Lower lobe of right lung (tissue), 2 donors: ENCODE measurements at places on chromosomes 12 and 14.

GRCh38 chr14:102278631-102278935 is 26.4 kb downstream of the MOK start:
- no peak for DNase-seq

GRCh38 chr12:98471085-98471484 is 44.3 kb upstream of the TMPO start:
- DNase-seq, result no peak

- DNase-seq, result no peak
Measured at GRCh38 chr12:42382013-42382696, 56.2 kb downstream of the PPHLN1 start.

DNA sequence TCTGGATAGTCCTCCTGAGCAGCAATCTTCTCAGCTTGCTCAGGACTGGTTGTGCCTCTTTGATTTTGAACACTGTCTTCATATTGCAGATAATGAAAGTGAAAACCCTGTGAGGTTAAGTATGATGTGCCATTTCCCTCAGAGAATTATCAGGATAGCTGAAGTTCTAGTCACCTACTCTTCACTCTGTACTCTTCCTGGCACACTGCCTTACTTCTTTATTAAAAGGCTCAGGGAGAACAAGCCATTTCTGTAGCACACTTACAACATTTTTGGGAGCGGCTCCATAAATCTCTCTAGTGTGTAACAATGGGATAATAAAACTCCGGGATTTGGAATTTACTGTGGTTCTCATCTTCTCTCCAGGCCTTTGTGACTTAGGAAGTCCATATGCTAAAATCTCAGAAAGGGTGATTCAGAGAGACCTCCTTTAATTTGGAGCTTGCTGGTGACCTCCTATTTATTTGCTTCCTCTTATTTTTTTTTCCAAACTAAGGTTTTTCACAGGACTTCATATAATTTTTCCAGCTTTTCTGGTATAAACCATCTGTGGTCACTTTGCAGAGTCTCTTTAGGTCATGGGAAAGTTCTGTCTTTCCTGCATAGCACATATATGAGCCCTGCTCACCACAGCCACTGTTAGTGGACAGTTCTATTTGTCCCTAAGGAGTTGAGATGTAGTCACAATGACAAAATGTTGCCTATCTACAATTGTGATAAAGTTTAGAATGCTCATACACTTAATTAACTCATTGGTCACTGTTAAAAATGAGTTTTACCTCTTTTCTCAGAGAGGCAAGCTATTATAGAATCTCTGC is 53.5 kb upstream of the LDHB start:
- no peak for DNase-seq

DNA sequence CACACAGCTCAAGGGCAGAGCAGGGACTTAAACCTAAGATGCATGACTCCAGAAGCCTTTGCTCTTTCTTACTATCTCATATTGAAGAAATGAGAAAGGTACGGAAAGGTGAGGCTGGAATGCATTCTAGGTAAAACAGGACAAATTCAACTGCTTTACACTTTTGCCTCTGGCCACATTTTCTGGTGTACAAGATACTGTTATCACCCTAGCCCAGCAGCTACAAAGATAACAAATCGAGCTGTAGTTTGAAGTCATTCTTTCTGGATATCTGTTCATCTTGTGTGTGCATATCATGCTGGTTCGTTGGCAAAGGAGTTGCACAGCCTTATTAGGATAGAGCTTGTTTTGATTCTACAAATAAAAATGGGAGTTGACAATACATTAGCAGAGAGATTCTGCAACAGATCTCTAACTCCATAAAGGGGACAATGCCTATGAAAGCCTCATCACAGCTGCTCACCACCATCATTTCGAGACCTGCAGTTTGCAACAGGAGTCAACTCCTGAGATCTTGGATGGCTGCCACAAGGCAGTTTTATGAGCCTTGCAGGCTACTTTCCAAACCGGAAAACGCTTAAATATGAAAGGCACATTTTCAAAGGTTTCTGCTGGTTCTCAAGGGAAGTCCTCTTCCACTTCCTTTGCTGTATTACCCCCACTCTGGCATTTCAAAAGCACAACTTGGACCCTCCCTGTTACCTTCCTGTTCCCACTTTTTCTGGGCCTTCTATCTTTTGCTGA is 64.9 kb downstream of the STXBP6 start:
- DNase-seq, result no peak

DNA sequence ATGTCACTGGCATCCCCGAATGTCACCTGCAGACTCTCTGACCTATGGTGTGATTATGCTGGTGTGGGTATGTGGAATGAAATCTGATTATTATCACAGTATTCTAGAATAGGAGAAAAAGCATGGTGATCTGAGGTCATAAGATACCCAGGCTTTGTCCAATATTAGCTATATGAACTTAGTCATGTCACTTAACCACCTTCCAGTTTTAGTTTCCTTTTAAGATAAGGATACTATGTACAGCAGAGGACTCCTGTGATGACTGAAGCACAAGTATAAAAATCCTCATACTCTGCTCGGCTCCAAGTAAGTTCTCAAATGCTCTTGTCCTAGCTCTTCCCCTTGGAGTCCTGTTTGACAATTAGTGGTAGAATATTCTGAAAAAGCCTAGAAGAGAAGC is 2.8 kb downstream of the GNS start:
- no peak for DNase-seq

- no peak for DNase-seq
Measured at GRCh38 chr14:78752518-78753188, 582.5 kb downstream of the NRXN3 start.

- DNase-seq, result no peak
Measured at GRCh38 chr12:117404203-117404853, 42.9 kb upstream of the NOS1 start.

DNA sequence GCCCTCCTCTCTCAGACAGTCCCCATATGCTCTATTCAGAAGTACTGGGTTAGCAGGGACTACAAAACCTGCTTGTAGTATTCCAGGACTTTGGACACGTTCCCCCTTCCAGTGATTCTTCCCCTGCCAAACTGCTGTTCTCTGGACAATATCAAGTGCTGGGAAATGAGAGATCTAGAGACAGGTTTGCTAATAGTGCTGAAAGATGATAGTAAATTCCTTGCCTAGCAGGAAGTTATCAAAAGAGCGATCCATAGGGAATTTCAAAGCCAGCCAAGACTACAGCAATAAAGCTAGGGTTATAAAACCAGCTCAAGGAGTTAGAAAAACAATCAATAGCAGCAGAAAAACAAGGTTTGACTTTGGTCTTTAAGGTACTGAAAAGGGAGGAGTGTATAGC is 15.2 kb downstream of the SLC7A8 start:
- DNase-seq, result no peak

DNA sequence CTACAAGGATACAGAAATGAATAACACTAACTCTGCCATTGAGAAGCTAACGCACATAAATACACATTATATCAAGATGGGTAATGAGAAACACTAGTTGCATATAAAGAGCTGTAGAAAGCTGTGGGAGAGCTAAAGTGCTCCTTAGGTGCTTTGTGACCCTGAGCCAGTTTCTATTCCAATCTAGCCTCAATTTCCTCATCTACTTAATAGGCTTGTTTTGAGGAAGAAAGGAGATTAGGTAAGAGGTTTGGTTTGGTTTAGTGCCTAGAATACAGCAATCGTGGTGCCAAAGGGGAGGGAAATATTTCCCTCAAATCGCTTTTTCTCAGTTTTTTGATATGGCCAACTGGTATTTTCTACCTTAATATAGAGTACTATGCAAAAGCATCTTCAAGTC is 994 bp downstream of the SRP54 start:
- no peak for DNase-seq

DNA sequence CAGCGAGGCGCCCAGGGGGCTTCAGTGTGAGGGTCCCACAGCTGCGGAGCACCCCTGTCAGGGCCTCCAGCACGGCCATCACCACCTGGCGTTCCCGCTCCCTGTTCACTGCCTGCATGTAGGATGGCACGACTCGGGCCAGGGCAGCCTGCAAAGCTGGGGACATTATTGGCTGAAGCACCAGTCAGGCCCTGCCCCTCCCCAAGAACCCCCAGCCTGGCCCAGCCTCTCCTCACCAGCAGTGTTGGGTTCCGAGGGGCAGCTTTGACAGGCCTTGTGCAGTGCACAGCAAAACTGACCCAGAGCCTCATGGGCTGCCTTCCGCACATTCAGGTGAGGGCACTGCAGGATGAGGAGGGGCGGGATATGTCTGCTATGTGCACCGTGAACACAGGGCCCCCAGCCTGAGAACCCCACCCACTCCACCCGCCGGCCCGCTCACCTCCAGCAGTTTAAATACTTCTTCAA is 5.6 kb downstream of the IPO4 start:
- DNase-seq, result no peak

- no peak for DNase-seq
Measured at GRCh38 chr14:65548878-65549277, 136.3 kb downstream of the FUT8 start.

DNA sequence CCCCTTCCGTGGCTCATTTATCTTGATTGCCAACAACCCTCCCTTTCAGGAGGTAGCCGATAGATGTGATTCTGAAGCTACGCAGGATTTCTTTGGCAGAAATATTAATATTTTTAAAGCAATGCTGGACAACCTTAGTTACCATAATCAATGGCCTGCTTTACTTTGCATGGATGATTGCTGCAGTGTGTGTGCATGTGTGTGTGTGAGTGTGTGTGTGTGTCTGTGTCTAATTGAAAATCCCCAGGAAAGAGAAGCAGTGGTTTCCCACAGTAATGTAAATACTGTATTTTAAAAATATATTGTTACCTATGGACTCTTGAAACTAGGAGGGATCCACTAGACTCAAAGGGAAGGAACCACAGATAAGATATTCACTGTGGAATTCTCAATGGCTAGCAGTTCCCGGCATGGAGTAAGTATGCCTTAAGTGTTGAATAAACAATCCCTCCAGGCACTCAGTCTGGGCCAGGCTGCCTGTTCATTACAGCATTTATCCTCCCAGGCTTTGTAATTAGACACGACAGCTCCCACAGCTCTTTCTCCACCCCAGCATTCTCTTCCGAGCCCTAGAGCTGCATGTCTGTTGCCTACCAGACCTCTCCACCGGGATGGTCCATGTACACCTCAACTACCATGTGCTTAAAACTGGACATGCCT is 22.5 kb upstream of the C14orf132 start:
- no peak for DNase-seq

GRCh38 chr14:75315144-75315543 is 36.5 kb downstream of the FOS start:
- DNase-seq, result no peak

DNA sequence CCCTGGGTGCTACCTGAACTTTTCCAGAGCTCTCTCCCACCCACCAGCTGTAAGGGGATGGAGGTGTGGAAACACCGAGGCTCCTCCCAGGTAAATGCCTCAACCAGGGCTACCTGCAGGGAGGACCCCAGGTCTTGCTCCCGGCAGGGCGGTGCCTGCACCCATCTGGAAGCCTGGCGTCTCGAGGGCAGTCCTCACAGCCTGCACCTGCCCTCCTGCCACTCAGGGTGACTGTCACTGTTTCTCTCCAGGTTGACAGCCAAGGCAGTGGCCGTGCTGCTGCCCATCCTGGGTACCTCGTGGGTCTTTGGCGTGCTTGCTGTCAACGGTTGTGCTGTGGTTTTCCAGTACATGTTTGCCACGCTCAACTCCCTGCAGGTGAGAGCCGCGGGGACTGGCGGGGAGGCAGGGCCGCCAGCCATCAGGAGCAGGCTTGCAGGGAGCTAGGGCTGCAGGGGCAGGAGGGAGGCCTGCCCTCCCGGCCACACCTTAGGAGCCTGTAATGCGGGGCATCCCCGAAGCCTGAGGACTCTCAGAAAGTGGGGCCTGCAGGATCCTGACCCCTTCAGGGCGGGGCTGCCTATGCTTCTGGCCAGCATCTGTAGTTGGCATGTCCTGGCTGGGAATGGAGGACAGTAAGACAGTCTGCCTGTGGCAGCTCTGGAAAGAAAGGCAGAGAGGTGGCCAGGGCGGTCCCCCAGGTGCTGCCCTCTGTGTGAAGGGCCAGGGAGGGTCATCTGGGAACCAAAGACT is 182.3 kb downstream of the ADGRD1 start:
- no peak for DNase-seq

- no peak for DNase-seq
Measured at GRCh38 chr12:61993734-61994345, 266.4 kb upstream of the USP15 start.

DNA sequence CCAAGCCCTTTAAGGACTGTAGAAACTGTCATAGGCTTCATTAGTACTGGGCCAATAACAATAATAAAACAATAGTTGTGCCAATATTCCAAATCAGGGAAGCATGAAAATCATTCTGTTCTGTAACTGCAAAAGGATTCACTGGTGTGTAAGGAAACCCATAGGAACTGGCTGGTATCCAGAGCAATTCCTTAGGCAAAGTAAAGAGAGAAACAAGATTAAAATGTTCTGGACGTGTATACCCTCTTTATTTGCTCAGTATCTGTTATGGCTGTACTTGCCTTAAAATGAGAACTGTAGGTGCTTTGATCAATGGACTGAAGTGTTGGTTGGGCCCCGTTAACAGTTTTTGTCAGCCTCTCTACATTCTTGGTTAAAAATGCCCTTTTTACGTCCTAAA is 72.4 kb upstream of the STAC3 start:
- no peak for DNase-seq

- no peak for DNase-seq
Measured at GRCh38 chr12:124130691-124131591, 157.9 kb downstream of the ZNF664 start.

DNA sequence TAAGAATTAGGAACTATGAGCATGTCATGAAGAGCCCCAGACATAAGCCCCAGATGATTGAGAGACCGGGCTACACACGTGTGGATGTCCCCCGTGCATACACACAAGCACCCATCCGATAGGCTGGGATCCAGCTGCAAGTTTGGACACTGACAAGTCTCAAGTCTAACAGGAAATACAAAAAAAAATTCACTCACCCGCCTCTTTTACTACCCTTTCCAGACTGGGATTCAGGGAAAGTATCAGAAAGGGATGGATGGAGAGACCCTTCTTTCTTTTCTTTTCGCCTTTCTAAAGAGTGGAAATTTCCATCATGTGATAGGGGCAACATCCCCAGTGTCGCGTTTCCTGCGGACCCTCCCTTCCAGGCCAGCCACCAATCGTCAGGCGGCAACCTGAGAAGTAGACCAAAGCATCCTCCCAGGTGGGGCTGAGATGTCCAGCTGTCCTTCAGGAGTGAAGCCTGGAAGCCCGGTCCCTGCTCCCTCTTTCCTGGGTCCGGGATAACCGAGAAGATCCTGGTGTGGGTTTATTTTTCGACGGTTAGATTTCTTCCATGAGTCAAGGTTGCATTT is 6.4 kb upstream of the SLC38A4 start:
- DNase-seq, result no peak

- DNase-seq, result no peak
Measured at GRCh38 chr12:23049180-23049579, 424.2 kb downstream of the ETNK1 start.

DNA sequence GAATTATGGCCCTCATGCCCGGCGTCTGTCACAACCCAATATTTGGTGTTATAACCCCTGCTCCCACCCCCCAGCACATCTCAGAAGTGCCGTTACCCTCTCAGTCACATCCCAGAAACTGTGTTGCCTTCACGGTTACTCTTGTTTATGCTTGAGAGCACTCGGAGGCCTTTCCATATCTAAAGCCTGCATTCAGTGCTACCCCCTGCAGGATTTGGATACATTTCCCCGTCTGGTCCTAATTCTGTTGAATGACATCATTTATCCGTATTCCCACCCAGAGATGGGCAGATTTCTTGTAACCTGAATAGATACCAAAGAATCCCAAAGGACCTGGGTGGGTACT is 19.1 kb upstream of the FOS start:
- no peak for DNase-seq

GRCh38 chr12:91835693-91836092 is 310.0 kb downstream of the BTG1 start:
- DNase-seq, result no peak

- no peak for DNase-seq
Measured at GRCh38 chr12:88184196-88184595, 42.1 kb downstream of the TMTC3 start.
